ENCODE measurements at places on chromosomes 1 and 21.

- DNase-seq = no peak
These were observed 5.5 kb downstream of the PGLYRP4 start for GRCh38 chr1:153343040-153343681.

- DNase-seq = no peak
These were observed 48.6 kb downstream of the ITPKB start for GRCh38 chr1:226690460-226690982.

- DNase-seq = no peak
These were observed 24.8 kb upstream of the KCNQ4 start for GRCh38 chr1:40758578-40759343.

GRCh38 chr1:169047074-169047473 lies 59.4 kb upstream of the ATP1B1 start:
- DNase-seq = no peak

DNA sequence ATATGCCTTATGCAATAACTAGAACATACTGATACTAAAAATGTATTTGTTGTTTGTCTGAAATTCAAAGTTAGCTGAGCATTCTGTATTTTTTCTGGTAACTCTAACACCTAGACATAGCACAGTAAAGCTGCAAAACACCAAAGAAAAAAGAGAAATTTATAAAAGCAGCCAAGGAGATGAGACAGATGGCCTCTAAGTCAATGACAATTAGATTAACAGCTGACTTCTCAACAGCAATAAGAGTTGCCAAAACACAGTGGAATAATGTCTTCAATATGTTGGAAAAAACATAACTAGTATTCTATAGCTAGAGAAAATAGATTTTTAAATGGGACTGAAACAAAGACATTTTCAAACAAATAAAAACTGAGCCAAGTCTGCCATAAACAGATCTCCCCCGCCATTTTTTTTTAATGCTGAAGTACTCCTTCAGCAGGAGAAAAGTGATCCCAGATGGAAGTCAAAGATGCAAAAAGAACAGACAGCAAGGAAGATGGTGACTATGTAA lies 81.3 kb downstream of the SYF2 start:
- no peak for DNase-seq

DNA sequence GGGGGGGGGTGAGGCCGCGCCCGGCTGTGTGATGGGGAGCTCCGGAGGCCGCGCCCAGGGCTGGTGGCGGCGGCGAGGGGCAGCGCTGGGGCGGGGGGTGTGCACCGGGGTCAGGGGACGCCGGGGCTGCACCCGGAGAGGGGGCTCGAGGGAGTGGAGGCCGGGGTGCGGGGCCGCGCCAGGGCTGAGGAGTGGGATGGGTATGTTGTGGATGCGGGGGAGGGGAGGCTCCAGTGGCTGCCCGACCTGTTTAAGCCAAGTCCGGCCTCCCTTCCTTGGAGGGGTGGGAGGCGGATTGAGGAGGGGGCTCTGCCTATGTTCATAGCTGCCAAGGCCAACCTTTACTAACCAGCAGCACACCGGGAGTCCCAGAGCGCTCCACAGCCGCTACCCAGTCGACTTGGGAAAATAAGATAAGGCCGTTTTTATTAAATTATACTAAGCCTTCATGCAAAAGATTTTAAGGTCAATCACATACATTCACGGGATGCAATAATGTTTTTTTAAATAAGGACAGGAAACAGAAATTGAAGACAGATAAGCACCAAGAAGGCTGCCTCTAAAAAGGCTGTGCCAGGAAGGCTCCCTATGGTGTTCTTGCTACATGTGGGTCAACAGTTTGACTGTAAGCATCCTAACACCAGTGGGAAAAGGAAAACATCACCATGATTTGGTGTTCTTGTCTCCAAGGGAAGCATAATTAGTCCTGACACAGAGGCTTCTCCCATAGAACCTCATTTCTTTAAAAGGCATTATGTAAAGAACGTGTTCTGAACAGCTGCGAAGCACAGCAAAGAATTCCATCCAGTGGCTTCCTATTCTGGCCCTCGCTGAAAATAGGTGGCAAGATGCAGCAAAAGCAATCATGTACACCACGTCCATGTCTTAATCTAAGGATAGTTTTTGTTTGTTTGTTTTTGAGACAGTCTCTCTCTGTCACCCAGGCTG lies 626 bp upstream of the HLCS start:
- no peak for DNase-seq

DNA sequence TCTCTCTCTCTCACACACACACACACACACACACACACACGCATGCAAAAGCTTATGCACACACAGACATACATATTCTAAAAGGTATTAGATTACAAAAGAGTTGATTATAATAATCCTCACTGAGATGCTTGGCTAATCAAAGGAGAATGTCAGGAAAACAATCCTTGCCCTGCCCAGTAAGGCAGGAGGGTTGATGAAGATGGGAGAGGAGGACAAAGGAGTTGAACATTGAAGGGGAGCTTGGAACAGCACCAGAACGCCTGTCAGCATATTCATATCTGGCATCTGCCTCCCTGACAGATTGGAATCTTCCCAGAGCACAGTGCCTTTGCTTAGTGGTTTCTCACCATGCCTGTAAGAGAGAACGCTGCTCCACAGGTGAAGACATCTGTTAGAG lies 68.6 kb upstream of the PALMD start:
- DNase-seq = peak; percentile 86

- no peak for DNase-seq
These were observed 75.2 kb upstream of the TSPAN2 start for GRCh38 chr1:115164484-115164883.

- DNase-seq = no peak
These were observed 228.5 kb upstream of the C1orf174 start for GRCh38 chr1:4128616-4129015.

DNA sequence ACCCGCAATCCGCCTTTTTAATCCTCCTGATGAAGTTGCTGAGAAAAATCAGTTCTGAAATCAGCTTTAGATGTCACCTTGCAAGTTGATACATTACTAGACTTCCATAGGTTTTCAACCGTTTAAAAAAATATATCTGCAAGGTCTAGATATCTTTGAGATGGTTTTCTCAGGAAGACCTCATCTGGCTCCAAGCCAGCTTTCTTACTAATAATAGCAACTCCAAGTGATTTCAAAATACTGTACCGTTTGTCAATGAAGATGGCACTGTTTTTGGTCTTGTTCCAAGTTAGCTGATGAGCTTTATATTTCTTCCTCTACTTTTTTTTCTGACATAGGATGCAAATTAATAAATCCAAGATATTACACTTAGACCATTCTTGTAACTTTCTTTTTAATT lies 40.3 kb downstream of the LRRC8C start:
- no peak for DNase-seq

- no peak for DNase-seq
These were observed 1.2 kb upstream of the ADAM15 start for GRCh38 chr1:155049651-155050559.

GRCh38 chr1:162913345-162913744 lies 52.4 kb upstream of the CCDC190 start:
- DNase-seq = no peak

DNA sequence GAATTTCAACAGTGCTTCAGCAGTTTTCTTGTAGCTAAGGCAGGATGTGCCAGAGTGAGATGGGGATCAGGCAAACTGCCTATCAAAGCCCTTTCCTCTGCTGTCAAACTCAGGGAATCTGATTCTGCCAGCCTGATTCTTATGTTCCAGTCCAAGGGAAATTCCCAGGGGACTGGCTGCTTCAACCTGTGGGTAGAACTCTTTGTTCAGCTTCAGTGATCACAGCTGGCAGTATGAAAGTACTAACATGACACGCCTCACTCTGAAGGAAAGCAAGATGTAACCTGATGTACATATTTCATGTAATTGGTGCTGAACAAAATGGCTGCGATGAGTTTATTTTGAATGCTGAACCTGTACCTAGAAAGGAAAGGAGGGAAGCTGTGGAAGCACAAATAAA lies 40.1 kb upstream of the SLC5A9 start:
- DNase-seq = peak; percentile 2

GRCh38 chr1:113659556-113659955 lies 99.7 kb downstream of the PHTF1 start:
- no peak for DNase-seq

- no peak for DNase-seq
These were observed 9.4 kb downstream of the E2F2 start for GRCh38 chr1:23521588-23521987.

GRCh38 chr1:8284127-8284526 lies 33.8 kb upstream of the SLC45A1 start:
- no peak for DNase-seq

GRCh38 chr1:233725423-233725822 lies 111.5 kb downstream of the KCNK1 start:
- DNase-seq = no peak

DNA sequence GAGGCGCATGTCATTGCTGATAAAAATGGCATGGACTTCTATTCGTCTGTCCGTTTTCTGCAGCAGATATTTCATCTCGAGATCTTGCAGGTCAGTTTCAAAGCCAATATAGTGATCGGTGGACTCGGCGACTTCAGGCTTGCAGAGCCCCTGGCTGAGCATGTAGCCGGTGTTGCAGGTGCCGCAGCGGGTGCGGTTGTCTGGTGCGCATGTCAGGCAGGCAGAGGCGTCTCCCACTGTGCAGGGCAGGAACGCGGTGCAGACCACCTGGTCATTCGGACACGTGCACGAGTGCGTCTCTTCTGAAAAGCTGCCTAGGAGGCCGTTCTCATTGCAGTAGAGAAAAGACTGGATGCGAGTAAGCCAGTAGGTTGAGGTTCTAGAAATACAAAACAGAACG lies 378.9 kb downstream of the BRINP3 start:
- DNase-seq = no peak

DNA sequence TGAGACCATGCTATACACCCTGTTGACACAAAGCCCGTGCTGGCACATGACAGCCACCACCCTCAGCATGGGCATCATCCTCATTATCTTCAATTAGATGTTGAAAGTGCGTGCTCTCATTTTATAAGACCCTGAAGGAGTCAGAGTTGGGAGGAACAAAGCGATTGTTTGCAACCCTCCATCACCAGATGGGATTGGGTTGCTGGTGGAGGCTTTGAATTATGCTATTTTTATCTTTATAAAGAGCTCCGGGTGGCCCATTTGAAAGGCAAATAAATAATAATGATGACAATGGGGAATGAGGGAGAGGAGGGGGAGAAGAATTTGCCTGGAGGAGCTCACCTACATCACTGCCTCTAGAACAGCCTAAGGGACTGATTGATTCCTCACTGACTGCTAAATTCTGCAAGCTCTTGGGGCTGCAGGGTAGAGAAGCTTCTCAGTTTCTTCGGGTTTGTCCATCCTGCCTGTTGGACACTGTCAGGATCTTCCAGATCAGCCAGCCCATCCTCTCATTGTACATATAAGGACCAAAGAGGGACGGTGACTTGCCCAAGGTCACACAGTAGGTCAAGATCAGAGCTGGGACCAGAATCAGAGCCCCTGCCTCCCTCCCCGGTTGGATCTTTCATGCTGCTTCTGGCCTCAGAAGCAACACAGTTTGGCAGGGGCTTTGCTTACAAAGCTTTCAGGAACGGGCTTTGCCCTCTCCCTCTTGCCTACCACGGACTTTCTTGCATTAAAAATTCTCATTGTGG lies 130.9 kb upstream of the ZBTB40 start:
- no peak for DNase-seq

- DNase-seq = no peak
These were observed 12.9 kb downstream of the CAMK2N1 start for GRCh38 chr1:20472860-20473711.

GRCh38 chr1:203038217-203038741 lies 12.0 kb downstream of the PPFIA4 start:
- DNase-seq = peak; percentile 44

DNA sequence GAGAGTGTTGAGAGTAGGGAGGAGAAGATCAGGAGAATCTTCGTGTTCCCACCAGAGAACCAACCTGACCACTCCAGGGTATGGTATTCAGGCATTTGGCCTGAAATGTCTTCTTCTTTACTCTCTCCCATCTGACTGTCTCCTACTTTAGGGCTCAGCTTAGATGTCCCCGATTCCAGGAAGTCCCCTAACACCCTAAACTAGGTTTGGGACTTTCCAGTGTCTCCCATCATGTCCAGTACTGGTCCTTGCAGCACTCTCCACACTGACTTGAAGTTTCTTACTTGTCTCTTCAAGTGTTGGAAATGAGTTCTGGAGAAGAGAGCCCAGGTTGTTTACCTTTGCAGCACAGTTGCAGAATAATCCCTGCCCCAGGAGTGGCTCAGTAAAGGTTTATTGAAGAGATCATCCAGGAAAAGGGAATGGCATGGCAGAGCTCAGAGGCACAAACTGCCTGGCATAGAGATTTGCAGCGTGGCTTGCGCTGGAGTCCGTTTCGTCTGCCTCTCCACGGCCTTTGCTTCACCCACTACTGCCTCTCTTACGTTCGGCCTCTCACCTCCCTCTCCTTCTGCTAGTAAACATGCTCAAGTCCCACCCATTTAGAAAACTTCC lies 6.2 kb upstream of the ELK4 start:
- DNase-seq = no peak

DNA sequence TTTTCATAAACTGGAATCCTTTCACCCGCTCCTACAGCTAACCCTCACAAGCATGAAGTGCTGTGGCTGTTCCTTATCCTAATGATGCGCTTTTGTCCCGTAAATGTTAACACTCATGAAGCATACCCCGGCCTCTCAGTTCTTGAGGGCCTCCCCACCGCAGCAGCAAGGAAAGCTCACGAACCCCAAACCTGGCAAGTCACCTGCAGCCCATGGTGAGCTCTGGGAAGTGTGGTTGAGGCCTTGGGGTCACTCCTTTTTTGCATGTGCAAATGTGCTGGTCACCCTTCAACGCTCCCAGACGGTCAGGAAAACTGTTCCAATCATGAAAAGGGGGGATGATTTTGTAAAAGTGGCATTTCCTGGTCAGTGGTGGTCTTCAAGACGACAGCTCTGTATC lies 124.6 kb downstream of the PRDM2 start:
- no peak for DNase-seq

DNA sequence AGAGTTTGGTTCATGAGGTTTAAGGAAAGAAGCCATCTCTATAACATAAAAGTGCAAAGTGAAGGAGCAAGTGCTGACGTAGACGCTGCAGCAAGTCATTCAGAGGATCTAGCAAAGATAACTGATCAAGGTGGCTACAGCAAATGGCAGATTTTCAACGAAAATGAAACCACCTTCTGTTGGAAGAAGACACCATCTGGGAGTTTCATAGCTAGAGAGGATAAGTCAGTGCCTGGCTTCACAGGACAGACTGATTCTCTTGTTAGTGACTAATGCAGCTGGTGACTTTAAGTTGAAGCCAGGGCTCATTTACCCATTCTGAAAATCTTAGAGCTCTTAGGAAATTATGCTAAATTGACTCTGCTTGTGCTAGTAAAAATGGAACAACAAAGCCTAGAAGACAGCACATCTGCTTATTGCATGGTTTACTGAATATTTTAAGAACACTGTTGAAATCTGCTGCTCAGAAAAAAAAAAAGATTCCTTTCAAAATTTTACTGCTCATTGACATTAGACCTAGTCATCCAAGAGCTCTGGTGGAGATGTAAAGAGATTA lies 10.5 kb downstream of the MAEL start:
- no peak for DNase-seq

- DNase-seq = no peak
These were observed 24.7 kb downstream of the HSF2BP start for GRCh38 chr21:43634618-43635017.

- DNase-seq = no peak
These were observed 107.6 kb upstream of the LYPLAL1 start for GRCh38 chr1:219066098-219066497.

GRCh38 chr1:91707890-91708218 lies 178.1 kb downstream of the TGFBR3 start:
- DNase-seq = no peak

- DNase-seq = no peak
These were observed 106.6 kb upstream of the CXADR start for GRCh38 chr21:17406202-17406601.
